ENCODE measurements at places on chromosomes 1 and 21.

DNA sequence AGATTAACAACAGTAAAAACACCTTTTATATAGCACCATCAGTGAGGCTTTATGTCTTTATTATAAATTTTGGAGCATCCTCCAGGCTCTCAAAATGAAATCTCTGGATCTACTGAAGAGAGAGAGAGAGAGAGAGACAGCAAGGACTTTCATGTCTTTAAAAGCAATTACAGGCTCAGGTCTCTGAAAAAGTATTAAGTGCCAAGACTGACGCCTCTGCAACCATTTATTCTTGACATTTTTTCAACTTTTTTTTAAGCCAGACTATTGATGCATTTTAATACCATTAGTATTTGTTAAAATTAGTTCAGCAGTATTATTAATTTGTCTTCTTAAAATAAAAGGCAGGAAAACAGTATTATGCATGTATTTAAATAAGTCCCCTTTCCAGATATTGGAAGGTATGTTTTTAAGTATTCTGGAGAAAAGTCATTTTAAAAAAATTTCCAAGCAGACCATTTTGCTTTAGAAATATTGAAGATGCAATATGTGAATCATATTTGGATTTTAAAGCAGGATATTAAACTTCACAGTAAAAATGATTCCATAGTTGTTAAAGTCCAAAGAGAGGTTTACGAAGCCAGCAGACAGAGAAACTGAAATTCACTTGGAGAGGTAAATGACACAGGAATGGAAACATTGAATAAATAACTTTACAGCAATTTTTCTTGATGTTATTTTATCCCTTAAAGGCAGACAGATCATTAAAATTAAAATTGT lies 35.4 kb upstream of the APOBEC4 start:
- no peak for DNase-seq

DNA sequence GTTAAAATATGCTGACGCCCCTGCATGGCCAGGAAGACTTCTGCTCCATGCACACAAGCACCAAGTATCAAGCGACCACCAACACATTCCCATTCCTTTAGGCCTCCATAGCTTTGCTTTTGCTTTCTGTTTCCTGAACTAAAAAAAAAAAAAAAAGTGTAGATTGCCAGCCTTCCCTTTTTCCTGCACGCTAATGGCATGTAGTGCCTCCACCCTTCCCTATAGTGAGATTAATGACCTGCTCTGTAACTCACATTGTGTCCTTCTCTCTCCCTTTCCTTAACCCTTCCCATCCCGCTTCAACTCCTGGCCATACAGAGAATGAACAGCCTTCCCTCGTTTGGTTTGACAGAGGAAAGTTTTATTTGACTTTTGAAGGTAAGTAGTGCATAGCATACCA lies 57.1 kb upstream of the DYNLT5 start:
- no peak for DNase-seq

DNA sequence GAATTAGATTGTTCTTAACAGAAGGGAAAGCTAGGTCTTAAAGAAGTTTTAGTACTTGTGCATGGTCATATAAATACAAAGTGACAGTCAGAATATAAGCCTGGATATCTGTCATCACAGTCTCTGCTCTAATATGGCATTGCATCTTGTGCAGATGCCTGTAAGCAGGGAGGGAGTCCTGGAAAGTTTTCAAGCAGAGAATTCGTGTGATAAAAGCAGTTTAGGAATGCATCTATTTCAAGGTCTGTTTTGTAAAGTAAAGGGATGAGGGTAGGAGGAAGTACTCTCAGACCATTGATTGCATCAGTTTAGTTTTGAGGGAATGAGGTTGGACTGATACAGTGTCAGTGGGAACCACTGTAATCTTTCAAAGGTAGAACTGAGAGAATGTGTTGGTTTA lies 30.6 kb downstream of the IARS2 start:
- DNase-seq = no peak

DNA sequence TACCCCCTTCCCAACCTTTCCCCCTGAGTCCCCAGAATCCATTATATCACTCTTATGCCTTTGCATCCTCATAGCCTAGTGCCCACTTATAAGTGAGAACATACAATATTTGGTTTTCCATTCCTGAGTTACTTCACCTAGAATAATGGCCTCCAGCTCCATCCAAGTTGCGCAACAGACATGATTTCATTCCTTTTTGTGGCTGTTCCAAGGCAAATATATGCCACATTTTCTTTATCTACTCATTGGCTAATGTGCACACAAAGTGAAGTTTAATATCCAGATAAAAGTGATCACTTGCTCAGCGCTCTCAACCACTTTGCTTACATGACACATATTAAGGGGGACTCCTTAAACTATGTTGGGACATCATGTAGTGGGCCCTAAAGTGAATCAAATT lies 72.4 kb upstream of the TIAM1 start:
- DNase-seq = no peak

- DNase-seq = no peak
Observed at GRCh38 chr1:23522244-23522982, 8.6 kb downstream of the E2F2 start.

Data from activated CD4-positive, alpha-beta T cell treated with anti-CD3 and anti-CD28 coated beads for 48 hours (primary cell).